ENCODE measurements at places on chromosomes 16 and 17. TPM values are rescaled to one million over a fixed set of nuclear protein-coding genes. Genes with fewer than 3 reads are reported as not detected.

TBX21 gene
- 0.14 TPM for total RNA-seq

CDRT15L2 gene
- not detected for total RNA-seq

TNP2 gene
- total RNA-seq, result not detected

NGFR gene
- 0.18 TPM for total RNA-seq

RMI2 gene
- 1.4 TPM for total RNA-seq

Data from smooth muscle cell of bladder (primary cell).